Osteoblast (primary cell): ENCODE measurements at places on chromosomes 1 and 21. TPM values are rescaled to one million over a fixed set of nuclear protein-coding genes. Genes with fewer than 3 reads are reported as not detected.

Gene NLRP3
- total RNA-seq = 0.36 and 0.59 TPM in 2 replicates

Gene ARTN
- 0.29 TPM in 1 of 2 replicates, not detected in the other for total RNA-seq

Gene FAM3B
- total RNA-seq = not detected in 2 replicates

Gene FAM151A
- total RNA-seq = not detected in 2 replicates

Gene ITGB2
- total RNA-seq = 13.3 and 15.2 TPM in 2 replicates

Gene RGS4
- total RNA-seq = 130 and 142 TPM in 2 replicates

Gene UMODL1
- under 0.01 TPM in 1 of 2 replicates, not detected in the other for total RNA-seq

Gene MLLT11
- 1.4 and 1.8 TPM in 2 replicates for total RNA-seq

Gene PLA2G4A
- total RNA-seq = 10.0 and 12.3 TPM in 2 replicates

Gene RPTN
- 0.29 and 0.36 TPM in 2 replicates for total RNA-seq

Gene ACTL8
- total RNA-seq = not detected in 2 replicates

Gene CENPF
- total RNA-seq = 8.3 and 8.5 TPM in 2 replicates

Gene CADM3
- under 0.01 TPM in 1 of 2 replicates, not detected in the other for total RNA-seq

Gene CRNN
- total RNA-seq = not detected in 2 replicates

Gene LCE2B
- not detected in 2 replicates for total RNA-seq

Gene TMEM54
- 16.5 and 22.4 TPM in 2 replicates for total RNA-seq

Gene CFHR2
- not detected in 2 replicates for total RNA-seq

Gene OLFML3
- 359 and 418 TPM in 2 replicates for total RNA-seq

Gene TSPEAR
- not detected in 2 replicates for total RNA-seq

Gene GSTM1
- not detected in 2 replicates for total RNA-seq

Gene SHCBP1L
- total RNA-seq = not detected in 2 replicates

Gene KLF17
- total RNA-seq = 0.36 and 0.59 TPM in 2 replicates

Gene OR6K3
- total RNA-seq = not detected in 2 replicates

Gene KRTAP12-2
- total RNA-seq = not detected in 2 replicates

Gene DPM3
- 15.9 and 34.4 TPM in 2 replicates for total RNA-seq

Gene GPBP1L1
- total RNA-seq = 94.3 and 97.4 TPM in 2 replicates

Gene OLFM3
- not detected in 2 replicates for total RNA-seq

Gene PBXIP1
- 90.1 and 92.8 TPM in 2 replicates for total RNA-seq

Gene KRTAP10-3
- total RNA-seq = not detected in 2 replicates

Gene GJB5
- total RNA-seq = not detected in 2 replicates

Gene DENND2C
- total RNA-seq = 8.3 and 8.8 TPM in 2 replicates

Gene LYPD8
- not detected in 2 replicates for total RNA-seq

Gene TNFRSF1B
- total RNA-seq = 11.2 and 12.7 TPM in 2 replicates

Gene ARMH1
- 3.2 and 4.3 TPM in 2 replicates for total RNA-seq

Gene RRP15
- 5.9 and 10.9 TPM in 2 replicates for total RNA-seq

Gene UTS2
- under 0.01 and 0.29 TPM in 2 replicates for total RNA-seq

Gene DNALI1
- 6.5 and 7.2 TPM in 2 replicates for total RNA-seq

Gene RAB42
- 5.0 and 5.1 TPM in 2 replicates for total RNA-seq

Gene LRRC71
- total RNA-seq = 0.36 and 0.59 TPM in 2 replicates

Gene KDM5B
- 113 and 124 TPM in 2 replicates for total RNA-seq

Gene CCDC185
- total RNA-seq = not detected in 2 replicates

Gene PIGV
- total RNA-seq = 18.1 and 19.2 TPM in 2 replicates

Gene INSRR
- total RNA-seq = 0.29 and 0.36 TPM in 2 replicates
